ENCODE measurements at places on chromosomes 13 and 19. TPM values are rescaled to one million over a fixed set of nuclear protein-coding genes. Genes with fewer than 3 reads are reported as not detected.

SLC46A3 gene
- total RNA-seq: 5.7 TPM

CCDC70 gene
- total RNA-seq: not detected

EML2 gene
- total RNA-seq: 46.1 TPM

WDR62 gene
- 6.2 TPM for total RNA-seq

NMRK2 gene
- not detected for total RNA-seq

OR7D2 gene
- 0.06 TPM for total RNA-seq

FCAR gene
- total RNA-seq: not detected

CYP2A7 gene
- total RNA-seq: not detected

HNRNPM gene
- total RNA-seq: 53.4 TPM

AZU1 gene
- total RNA-seq: not detected

NLRP7 gene
- not detected for total RNA-seq

ZNF793 gene
- 0.87 TPM for total RNA-seq

PLA2G4C gene
- 22.1 TPM for total RNA-seq

CNFN gene
- not detected for total RNA-seq

ACER1 gene
- total RNA-seq: not detected

OR7A5 gene
- total RNA-seq: not detected

TEX26 gene
- not detected for total RNA-seq

PGLYRP1 gene
- not detected for total RNA-seq

CEACAM3 gene
- not detected for total RNA-seq

USHBP1 gene
- total RNA-seq: 0.13 TPM

GRIN2D gene
- total RNA-seq: 0.12 TPM

NCAN gene
- not detected for total RNA-seq

CD37 gene
- total RNA-seq: not detected

ZNF433 gene
- 7.9 TPM for total RNA-seq

DIAPH3 gene
- total RNA-seq: 13.6 TPM

ZNF492 gene
- total RNA-seq: 0.53 TPM

RNF225 gene
- total RNA-seq: 0.12 TPM

OR7D4 gene
- total RNA-seq: not detected

ZNF675 gene
- 4.1 TPM for total RNA-seq

NAPSA gene
- 0.06 TPM for total RNA-seq

NLRP11 gene
- not detected for total RNA-seq

PRR12 gene
- total RNA-seq: 2.1 TPM

RFX1 gene
- total RNA-seq: 3.0 TPM

BRSK1 gene
- total RNA-seq: 6.7 TPM

OR4F17 gene
- not detected for total RNA-seq

CGB3 gene
- not detected for total RNA-seq

CYSLTR2 gene
- total RNA-seq: not detected
